HFFc6 (cell line): ENCODE measurements at places on chromosomes 1 and 21.
A peak's percentile ranks its signal among the peaks of the same experiment; 100 is the strongest.

GRCh38 chr1:156221986-156222692 is 9.3 kb downstream of the PMF1 start:
- no peak for DNase-seq

GRCh38 chr21:41170442-41170841 is 2.5 kb downstream of the BACE2 start:
- DNase-seq = peak; percentile 3

- DNase-seq = peak; percentile 53
Observed at GRCh38 chr21:35401476-35401875, 352.4 kb upstream of the RUNX1 start.

DNA sequence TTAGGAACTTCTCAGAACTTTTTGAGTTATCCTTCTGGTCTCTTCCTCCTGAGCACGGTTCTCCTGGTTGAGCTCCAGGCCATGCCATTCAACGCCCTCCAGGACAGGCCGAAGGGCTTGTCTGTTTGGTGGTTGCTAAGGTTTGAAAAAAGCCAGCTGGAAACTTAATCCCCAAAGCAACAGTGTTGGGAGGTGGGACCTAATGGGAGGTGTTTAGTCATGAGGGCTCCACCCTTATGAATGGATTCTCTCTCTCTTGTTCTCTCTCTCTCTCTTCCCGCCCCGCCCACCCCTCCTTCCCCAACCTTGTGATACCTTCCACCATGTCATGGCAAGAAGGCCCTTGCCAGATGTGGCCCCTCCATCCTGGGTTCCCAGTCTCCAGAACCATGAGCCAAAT is 829 bp downstream of the KCNE1 start:
- DNase-seq = no peak

DNA sequence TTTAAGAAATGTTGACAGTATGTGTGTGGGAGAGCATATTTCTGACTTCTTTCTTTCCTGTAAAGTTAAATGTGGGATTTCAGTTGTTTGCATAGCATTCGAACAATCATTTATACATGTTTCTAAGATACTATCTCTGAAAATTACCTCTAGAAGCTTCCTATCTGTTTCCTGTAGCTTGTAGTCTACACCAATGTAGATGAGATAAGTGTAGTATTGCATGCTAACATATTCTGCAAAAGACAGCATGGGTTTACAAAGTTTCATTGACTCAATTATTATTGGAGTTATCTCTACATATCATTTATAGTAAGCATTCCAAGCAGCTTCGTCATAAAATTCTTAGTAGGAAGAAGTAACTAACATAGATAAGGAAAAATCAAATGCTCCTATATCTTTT is 98.9 kb upstream of the DPYD start:
- no peak for DNase-seq

- DNase-seq = peak; percentile 43
Observed at GRCh38 chr1:43979528-43980254, 681 bp downstream of the B4GALT2 start.

- DNase-seq = no peak
Observed at GRCh38 chr1:155254714-155255242, 505 bp downstream of the ENTREP3 start.

DNA sequence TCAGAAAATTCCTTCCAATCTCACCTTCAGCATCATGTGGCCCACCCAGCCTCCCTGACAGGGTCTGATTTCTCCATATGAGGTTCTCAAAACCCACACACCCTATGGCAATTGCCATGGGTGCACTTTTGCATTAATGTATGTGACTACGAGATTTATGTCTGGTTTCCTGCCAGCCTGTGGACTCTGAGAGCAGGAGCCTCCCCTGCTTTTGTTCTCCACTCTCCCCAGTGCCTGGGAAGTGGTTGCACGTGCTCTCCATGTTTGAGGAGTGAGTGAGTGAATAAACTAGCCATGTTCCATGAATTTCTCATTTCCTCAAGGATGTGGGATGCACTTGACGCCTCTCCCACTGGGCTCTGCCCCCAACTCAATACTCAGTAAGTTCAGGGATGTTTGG is 91.2 kb downstream of the ACTL8 start:
- DNase-seq = no peak

DNA sequence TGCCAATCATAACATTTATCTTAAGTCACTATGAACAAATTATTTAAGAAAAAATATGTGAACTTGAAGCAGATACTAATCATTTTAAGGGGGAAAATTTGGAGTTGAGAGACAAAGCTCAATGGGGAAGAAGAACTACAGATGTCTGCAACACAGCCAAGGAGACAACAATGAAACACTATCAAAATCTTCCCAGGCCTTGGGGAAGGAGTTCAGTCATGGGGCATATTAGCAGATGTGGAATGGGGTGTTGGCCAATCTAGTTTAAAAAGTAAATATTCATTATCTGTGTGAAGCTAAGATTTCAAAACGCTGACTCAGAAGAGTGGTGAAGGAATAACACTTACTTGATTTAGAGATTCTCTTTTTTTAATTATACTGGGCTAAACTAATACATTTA is 671.6 kb upstream of the ZP4 start:
- DNase-seq = no peak

DNA sequence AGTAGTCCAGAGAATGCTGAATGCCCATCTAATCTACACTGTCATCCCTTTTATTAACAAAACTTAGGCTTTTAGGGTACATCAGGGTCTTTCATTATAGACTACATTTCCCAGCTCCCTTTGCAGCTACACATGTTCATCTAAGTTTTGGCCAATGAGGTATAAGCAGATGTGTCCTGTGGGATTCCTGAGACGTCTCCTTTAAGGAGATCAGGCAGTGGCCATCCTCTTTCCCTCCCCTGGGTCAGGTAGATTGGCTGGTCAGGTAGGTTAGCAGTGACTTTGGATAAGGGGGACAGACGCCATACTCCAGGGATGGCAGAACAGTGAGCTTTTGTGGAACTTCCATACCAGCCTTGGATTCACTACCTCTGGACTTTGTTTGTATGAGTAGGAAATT is 188.3 kb downstream of the FGGY start:
- no peak for DNase-seq

DNA sequence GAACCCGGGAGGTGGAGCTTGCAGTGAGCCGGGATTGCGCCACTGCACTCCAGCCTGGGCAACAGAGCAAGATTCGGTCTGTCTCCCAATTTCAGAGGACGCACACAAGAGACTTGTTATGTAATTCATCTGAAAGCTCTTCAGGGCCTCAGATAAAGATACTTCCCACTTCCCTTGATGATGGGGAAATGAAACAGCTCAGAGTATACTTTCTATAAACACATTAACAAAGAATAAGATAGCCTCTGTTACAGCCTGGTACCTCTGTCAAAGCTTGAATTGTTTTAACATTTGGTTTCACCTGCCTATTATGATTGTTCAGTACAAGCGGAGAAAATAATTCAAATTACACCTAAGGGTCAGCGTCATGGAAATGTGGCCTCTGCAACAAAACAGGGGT is 622.9 kb upstream of the ADGRL4 start:
- no peak for DNase-seq

- DNase-seq = peak; percentile 2
Observed at GRCh38 chr21:37130971-37131370, 57.9 kb downstream of the TTC3 start.

DNA sequence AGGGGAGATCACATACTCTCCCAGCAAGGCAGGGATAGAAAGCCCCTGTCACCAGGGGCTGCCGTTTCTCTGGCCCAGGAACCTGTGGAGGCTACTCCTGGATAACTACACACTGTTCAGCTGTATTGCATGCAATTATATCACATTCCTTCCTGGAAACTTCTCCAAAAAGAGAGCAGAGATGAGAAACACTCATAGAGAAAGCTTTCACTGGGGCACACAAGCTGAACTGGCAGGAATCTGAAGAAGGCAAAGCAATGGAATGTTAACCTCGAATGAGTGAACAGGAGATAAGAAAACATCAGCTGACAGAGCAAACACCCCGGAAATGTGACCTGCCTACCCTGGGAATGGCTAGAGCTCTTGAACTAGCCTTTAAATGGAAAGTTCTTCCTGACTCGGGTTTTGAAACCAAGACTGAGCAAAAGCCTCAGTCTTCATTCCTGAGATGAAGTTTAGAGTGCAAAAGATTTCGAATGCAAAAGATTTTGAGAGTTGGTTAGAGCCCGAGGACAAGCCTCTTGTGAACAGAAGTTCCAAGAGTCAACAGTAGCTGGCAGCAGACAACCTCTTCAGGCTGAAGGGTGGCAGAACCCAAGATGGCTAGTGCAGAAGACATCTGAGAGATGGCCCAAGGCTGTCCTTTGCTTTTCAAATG is 32.3 kb downstream of the CCN1 start:
- peak; percentile 92 for DNase-seq

GRCh38 chr21:23853796-23854379 is 1753.4 kb downstream of the MRPL39 start:
- DNase-seq = no peak

DNA sequence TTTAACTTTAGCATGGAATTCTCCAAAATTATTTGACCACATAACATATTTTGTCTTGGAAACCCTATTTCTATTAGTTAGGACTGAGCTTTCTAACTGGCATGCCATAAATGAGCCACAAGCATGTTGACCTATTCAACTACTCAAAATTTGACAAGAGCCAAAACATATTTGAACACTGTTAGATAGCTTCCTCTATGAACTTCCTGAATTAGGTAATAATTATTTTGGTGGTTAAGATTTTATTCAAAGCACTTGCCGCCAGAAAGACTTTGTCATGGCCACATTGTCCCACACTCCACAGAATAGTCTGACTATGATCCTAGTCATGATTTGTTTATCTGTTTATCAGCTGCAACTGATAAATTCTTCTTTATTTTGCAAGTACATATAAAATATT is 23.1 kb upstream of the CTPS1 start:
- no peak for DNase-seq

GRCh38 chr21:33185852-33186251 is 43.9 kb upstream of the IFNAR2 start:
- DNase-seq = no peak

DNA sequence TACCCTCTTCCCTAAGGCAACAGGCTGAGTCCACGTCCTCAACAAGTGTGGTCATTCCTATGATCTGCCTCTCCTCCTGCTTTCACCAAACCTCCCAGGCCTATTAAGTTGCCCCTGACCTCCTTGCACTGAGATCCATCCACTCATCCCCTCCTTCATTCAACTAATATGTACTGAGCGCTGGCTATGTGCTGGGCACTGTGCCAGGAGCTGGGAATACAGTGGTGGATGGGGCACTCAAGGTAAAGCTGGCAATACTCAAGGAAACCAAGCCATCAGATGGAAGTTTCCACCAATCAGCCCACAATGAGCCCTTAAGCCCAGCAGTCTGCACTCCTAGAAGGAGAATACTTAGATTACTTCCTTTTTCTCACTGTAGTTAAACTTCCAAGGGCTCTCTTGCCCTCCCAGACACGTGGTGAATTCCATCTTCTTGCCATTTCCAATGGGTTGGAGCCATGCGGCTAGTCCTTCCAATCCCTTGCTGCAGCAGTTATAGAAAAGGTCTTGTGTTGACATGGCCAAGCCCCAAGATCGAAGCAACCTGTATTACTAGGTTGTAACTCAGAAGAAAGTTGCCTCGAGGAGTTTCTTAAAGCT is 279.9 kb upstream of the RUNX1 start:
- DNase-seq = no peak
